ENCODE measurements at places on chromosomes 5 and 9. TPM values are rescaled to one million over a fixed set of nuclear protein-coding genes. Genes with fewer than 3 reads are reported as not detected.

The ZNF367 gene
- total RNA-seq = 18.5 TPM

- no peak for DNase-seq
These were observed 35.1 kb downstream of the NDUFS6 start for GRCh38 chr5:1836176-1836890.

GRCh38 chr9:125760537-125760936 is 13.4 kb downstream of the PBX3 start:
- no peak for DNase-seq

DNA sequence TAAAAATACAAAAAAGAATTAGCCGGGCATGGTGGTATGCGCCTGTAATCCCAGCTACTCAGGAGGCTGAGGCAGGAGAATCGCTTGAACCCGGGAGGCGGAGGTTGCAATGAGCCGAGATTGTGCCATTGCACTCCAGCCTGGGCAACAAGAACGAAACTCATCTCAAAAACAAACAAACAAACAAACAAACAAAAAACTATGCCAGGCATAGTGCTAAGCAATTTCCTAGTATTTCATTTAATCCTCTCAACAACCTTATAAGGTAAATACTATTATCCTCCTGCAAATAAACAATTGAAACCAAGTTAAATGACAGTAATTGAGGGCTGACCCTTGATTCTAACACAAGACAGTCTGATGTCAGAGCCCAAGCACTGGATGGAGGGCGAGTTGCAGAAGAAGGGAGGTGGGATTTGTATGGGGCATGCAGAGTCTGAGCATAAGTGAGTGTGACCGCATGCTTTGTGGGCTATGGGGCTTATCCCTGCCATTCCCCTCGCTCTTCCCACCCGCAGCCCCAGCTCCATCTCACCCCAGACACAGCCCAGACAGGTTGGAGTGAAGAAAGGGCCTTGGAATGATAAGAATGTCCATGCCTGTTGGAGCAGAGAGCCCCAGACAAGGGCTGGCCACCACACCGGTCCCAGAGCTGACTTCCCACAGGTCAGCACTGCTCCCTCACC is 24.3 kb upstream of the RPS14 start:
- peak; percentile 94 for DNase-seq

- no peak for DNase-seq
These were observed 242.5 kb downstream of the PBX3 start for GRCh38 chr9:125989524-125990180.

GRCh38 chr5:170268884-170269283 is 28.7 kb downstream of the LCP2 start:
- no peak for DNase-seq

- no peak for DNase-seq
These were observed 30.2 kb upstream of the ENHO start for GRCh38 chr9:34552986-34553385.
